NCI-H1092 (cell line): ENCODE measurements at places on chromosomes 3 and 15.

GRCh38 chr3:146750196-146750595 is 145.1 kb upstream of the PLSCR5 start:
- no peak for DNase-seq

DNA sequence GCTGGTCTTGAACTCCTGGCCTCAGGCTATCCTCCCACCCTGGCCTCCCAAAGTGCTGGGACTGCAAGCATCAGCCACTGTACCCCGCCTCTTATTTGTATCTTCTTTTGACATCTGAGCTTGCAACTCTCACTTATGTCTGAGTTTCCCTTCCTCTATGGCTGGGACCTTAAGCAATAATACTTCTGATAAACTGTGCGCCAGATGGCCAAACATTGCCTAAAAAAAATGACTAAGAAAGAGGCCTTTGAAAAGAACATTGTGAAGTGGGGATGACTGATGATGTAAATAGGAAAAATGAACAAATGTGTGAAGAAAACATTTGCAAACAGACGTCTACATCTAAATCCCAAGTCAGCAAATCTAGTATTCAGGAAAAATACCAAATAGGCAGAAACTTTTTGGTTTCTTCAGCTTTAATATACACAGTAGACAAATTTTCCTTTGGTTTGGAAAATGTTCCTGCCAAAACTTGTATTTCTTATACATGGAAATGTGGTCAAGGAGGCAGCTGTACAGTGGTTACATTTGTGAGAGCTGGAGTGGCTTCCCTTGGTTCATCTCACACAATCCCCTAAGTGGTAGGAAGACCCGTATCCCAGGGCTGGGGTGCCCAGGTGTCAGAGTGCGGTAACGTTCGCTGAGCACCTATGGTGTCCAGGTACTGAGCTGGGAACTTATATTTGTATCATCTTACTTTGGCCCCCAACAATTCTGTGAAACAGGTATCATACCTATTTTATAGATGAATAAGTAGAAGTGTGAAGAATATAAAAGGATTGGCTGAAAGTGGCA is 11.6 kb upstream of the TFRC start:
- no peak for DNase-seq

- no peak for DNase-seq
These were observed 18.5 kb upstream of the C3orf62 start for GRCh38 chr3:49295489-49296058.

DNA sequence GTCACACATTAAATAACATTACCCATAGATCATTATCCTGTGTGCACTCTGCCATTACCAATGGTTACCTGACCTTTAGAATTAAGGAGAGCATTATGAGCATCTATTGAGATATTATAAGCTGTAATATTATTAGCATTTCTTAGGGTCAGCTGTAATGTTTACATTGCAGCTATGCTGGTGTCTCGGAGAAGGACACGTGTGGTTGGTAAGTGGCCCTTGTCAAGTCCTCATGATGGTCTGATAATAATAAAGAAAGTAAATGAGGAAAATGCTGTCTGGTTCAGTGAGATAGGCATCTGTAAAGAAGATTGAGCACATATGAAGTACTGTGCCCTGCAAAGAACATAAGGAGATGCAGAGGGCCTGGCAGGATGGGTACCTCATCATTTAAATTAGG is 71.7 kb upstream of the ARL6 start:
- DNase-seq, result no peak

DNA sequence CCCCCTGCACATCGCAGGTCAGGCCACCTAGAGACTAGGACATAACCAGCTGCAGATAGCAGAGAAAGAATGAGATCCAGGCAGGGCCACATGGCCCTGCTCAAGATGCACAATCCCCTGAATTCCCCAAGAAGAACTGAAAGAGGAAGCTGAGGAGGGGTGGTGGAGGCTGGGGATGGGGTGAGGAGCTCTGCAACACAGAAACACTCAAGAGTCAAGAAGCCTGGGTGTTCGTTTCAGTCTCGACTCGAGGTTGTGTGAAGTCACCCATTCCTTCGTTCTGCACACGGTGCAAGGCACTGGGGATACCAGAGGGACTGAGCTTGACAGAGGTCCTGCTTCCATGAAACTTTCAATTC is 62.0 kb downstream of the TLE3 start:
- DNase-seq, result no peak

GRCh38 chr15:64634027-64634426 is 141.4 kb downstream of the RBPMS2 start:
- no peak for DNase-seq

DNA sequence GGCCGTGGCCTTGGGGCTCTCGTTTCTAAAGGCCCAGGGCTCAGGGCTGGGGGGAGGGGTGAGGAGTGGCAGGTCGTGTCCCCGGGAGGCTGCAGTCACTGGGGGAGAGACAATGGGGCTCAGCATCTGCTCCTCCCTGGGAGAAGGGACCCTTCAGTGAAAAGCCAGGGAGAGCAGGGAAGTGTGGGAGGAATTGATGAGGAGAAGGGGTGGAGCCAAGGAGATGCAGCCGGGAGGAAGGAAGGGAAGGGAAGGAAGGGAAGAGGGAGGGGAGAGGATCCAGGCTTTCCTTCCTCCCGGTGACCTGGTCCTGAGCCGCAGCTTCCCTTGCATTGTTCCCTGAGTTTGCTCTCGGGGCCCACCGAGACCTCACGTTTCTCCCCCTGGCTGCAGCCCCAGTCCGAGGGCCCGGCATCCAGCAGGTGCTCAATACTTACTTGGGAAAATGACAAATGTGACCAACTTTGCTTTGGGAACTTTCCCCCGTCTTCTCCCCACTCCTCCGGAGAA is 1.4 kb upstream of the ZNF710 start:
- DNase-seq, result no peak

DNA sequence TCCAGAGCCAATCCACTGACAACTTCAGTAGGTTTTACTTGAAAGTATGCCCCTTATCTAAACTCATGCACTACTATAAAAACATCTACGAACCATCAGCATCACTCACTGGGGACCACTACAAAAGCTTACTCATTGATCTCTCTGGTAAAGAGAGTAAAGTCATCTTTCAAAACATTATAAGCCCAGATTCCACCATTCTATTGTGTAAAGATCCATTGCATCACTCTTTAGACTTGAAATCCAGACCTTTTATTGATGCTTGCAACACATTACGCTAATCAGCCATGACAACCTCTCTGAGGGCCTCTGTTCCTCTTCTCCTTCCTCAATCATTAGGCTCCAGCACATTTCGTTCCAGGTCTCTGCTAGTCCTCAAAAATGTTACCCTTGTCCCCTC is 248.9 kb upstream of the WNT5A start:
- DNase-seq, result no peak

- DNase-seq, result no peak
These were observed 130.6 kb upstream of the FHIT start for GRCh38 chr3:61381745-61382392.

- no peak for DNase-seq
These were observed 3.6 kb upstream of the CD276 start for GRCh38 chr15:73680549-73680948.

GRCh38 chr3:172152874-172153273 is 113.5 kb downstream of the FNDC3B start:
- DNase-seq, result no peak

- DNase-seq, result no peak
These were observed 47.3 kb upstream of the TCF12 start for GRCh38 chr15:56871185-56871584.

- DNase-seq, result no peak
These were observed 539.1 kb upstream of the ROBO2 start for GRCh38 chr3:76500746-76501275.

- peak; percentile 25 for DNase-seq
These were observed 29.2 kb downstream of the AP3B2 start for GRCh38 chr15:82680200-82681102.

DNA sequence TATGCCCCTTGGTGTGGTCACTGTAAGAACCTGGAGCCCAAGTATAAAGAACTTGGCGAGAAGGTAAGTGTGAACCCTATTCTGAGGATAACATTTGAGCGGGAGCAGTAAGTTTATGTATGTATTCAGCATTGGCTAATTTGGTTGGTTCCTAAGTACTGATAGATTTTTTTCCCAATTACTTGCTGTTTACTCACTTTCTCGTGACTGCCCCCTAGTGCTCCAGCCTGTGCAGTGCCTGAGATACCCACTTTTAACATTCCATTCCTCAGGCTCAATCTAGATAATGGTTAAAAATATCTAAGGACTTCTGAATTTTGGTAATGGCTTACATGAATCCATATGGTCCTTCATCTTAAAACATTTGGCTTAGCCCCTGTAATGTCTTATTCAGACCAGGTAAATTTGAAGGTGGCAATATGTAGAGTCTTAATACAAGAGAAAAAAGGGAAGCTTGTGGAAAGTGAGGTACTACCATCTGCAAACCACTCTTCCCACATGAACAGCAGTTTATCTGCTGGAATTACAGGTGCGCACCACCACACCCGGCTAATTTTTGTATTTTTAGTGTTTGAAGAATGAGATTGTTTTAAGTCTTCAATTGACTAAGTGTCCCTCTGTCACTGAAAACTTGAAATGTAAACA is 7.1 kb downstream of the ELL3 start:
- no peak for DNase-seq

GRCh38 chr15:65372787-65373067 is 5.1 kb downstream of the IGDCC3 start:
- no peak for DNase-seq

GRCh38 chr3:126339466-126339865 is 17.7 kb downstream of the KLF15 start:
- no peak for DNase-seq
